ENCODE measurements at places on chromosomes 11 and 22. TPM values are rescaled to one million over a fixed set of nuclear protein-coding genes. Genes with fewer than 3 reads are reported as not detected.

- DNase-seq = no peak
- no peak overlapping the region for H3K27ac ChIP-seq
- H3K4me3 ChIP-seq = no peak overlapping the region
- H3K4me1 ChIP-seq = no peaks in the 10 kb centered on the region
Measured at GRCh38 chr11:22566293-22566692, 59.3 kb downstream of the FANCF start.

- no peaks in the 10 kb centered on the region for H3K27me3 ChIP-seq
- no peak for DNase-seq
- peaks cover 23% of the 10 kb centered on the region for H3K36me3 ChIP-seq
- peaks cover 95% of the 10 kb centered on the region for H3K4me1 ChIP-seq
Measured at GRCh38 chr11:128294671-128295050, 292.7 kb downstream of the ETS1 start.

GRCh38 chr11:119551420-119552105 lies 128.6 kb upstream of the THY1 start:
- no peaks in the 10 kb centered on the region for H3K4me1 ChIP-seq
- no peak overlapping the region for H3K27ac ChIP-seq
- H3K36me3 ChIP-seq = no peaks in the 10 kb centered on the region
- DNase-seq = no peak
- H3K4me3 ChIP-seq = no peak overlapping the region

GRCh38 chr22:49972163-49973017 lies 11.8 kb downstream of the PIM3 start:
- H3K27ac ChIP-seq = no peak overlapping the region
- H3K4me3 ChIP-seq = peak overlapping the region; percentile 80
- H3K4me1 ChIP-seq = peaks cover 37% of the 10 kb centered on the region
- peaks cover 6% of the 10 kb centered on the region for H3K36me3 ChIP-seq
- H3K27me3 ChIP-seq = no peaks in the 10 kb centered on the region

DNA sequence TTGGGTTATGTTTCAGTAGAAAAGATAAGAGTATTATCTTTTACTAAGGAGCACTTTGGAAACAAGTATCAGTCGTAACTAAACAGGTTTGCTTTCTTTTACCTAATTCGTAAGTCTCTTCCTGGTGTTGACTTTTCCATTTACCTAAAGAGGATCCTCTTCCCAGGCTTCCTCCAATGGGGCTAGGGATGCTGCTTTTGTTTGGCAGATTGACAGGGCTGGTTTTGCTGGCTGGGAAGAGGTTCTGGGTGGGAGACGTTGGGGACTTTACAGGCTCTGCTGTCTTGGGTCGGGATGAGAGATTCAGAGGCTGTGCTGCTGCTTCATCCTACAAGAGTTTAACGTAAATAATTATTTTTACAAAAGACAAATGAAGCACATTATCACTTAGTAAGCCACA lies 306.7 kb downstream of the SOX6 start:
- H3K4me1 ChIP-seq = no peaks in the 10 kb centered on the region
- H3K27me3 ChIP-seq = no peaks in the 10 kb centered on the region
- no peak overlapping the region for H3K27ac ChIP-seq
- H3K4me3 ChIP-seq = no peak overlapping the region

DNA sequence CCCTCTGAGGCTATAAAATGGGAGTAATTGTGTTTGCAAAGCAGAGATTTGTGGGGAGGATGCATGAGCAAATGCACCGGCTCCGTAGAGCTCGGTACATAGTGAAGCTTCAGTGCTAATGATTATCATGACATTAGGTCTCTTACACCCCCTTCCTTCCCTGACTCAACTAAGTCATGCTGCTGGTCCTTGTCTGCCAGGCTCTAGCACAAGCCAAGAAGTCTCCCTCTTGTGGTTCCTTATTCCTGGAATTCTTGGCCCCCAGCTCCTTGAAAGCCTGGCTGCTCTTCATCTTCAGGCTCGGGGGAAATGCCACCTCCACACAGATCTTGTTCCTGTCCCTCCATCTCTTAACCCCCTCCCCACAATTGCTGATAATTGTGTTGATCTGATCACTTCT lies 45.7 kb upstream of the SYT13 start:
- H3K27ac ChIP-seq = no peak overlapping the region
- no peaks in the 10 kb centered on the region for H3K4me1 ChIP-seq
- H3K36me3 ChIP-seq = no peaks in the 10 kb centered on the region

- peak overlapping the region; percentile 63 for H3K4me3 ChIP-seq
- DNase-seq = no peak
- peak overlapping the region; percentile 65 for H3K27ac ChIP-seq
- H3K27me3 ChIP-seq = no peaks in the 10 kb centered on the region
- H3K36me3 ChIP-seq = peaks cover 8% of the 10 kb centered on the region
Measured at GRCh38 chr22:41302811-41303210, 1.5 kb downstream of the ZC3H7B start.

GRCh38 chr11:28697920-28698827 lies 590.0 kb downstream of the METTL15 start:
- DNase-seq = peak; percentile 38
- no peak overlapping the region for H3K4me3 ChIP-seq
- H3K27ac ChIP-seq = no peak overlapping the region
- no peaks in the 10 kb centered on the region for H3K4me1 ChIP-seq
- no peaks in the 10 kb centered on the region for H3K36me3 ChIP-seq

- peaks cover 2% of the 10 kb centered on the region for H3K4me1 ChIP-seq
- no peak overlapping the region for H3K4me3 ChIP-seq
- DNase-seq = no peak
Measured at GRCh38 chr11:57274904-57275498, 38.0 kb upstream of the APLNR start.

GRCh38 chr11:58928107-58928499 lies 11.2 kb upstream of the GLYATL1 start:
- no peak for DNase-seq
- peaks cover 11% of the 10 kb centered on the region for H3K4me1 ChIP-seq
- no peak overlapping the region for H3K4me3 ChIP-seq
- no peak overlapping the region for H3K27ac ChIP-seq
- peaks cover 19% of the 10 kb centered on the region for H3K27me3 ChIP-seq

GRCh38 chr11:128568166-128568778 lies 19.1 kb downstream of the ETS1 start:
- no peak overlapping the region for H3K27ac ChIP-seq
- peak; percentile 55 for DNase-seq
- H3K27me3 ChIP-seq = no peaks in the 10 kb centered on the region

DNA sequence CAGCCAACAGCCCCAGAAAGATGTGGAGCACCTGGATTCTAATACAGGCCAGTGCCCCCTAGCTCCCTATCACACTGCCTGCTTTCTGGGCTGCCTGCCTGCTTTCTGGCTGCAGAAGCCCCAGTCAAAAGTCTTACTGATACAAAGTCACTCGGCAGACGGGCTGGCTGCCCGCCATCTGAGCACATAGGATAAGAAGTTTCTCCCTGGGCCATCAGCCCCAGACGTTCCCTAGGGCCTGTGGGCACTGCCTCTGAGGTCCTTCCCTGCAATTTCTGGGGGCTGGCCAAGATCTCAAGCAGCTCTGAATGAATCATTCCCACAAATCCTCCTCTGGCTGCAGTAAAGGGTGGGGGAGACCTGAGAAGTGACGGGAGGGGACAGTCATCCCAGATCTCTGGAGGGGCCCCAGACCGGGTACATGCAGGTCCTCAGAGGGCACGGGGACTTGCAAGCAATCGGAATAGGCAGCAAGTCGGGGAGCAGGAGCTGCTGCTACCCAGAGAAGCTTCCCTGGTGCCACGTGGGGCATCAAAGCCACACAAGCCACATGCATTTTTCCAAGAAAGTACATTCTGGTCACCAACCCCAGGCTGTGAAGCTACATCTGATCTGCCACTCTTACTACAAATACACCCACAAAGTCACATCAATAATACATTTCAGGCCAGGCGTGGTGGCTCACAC lies 4.7 kb downstream of the TPST2 start:
- no peak overlapping the region for H3K27ac ChIP-seq
- peaks cover 4% of the 10 kb centered on the region for H3K36me3 ChIP-seq
- no peak for DNase-seq
- H3K4me3 ChIP-seq = no peak overlapping the region
- H3K4me1 ChIP-seq = peaks cover 46% of the 10 kb centered on the region
- no peaks in the 10 kb centered on the region for H3K27me3 ChIP-seq

DNA sequence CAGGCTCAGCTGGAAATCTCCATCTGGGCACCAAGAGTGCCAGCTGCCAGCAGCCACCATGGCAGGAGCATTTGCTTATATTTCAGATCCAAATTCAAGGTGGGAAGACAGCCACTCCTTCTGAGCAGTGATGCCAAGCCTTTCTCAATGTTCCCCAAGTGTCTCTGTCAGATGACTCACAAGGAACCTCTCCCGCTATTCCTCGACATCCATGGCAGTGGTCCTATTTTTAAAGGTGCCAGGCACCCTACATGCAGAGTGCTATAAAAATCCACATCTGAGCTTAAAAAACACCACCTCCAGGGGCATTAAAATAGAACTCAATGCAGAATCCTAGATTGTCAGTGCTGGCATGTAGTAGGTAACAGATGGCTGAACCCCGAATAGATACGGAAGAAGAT lies 112.1 kb downstream of the SLC1A2 start:
- no peak overlapping the region for H3K4me3 ChIP-seq
- H3K27me3 ChIP-seq = no peaks in the 10 kb centered on the region
- DNase-seq = no peak
- no peaks in the 10 kb centered on the region for H3K36me3 ChIP-seq

GRCh38 chr22:21446827-21447690 lies 20.1 kb upstream of the TMEM191C start:
- no peak for DNase-seq
- H3K27me3 ChIP-seq = no peaks in the 10 kb centered on the region
- no peak overlapping the region for H3K27ac ChIP-seq

ZBTB16 gene
- 9.7 TPM for total RNA-seq

KCTD14 gene
- 0.17 TPM for total RNA-seq

GLYATL1 gene
- not detected for total RNA-seq

AASDHPPT gene
- 41.8 TPM for total RNA-seq

CCDC88B gene
- total RNA-seq = 74.5 TPM
